Naive thymus-derived CD4-positive, alpha-beta T cell (primary cell): ENCODE measurements at places on chromosomes 3 and 15. TPM values are rescaled to one million over a fixed set of nuclear protein-coding genes. Genes with fewer than 3 reads are reported as not detected.

SLC12A8 gene
- total RNA-seq: 0.83 TPM

ABI3BP gene
- not detected for total RNA-seq

C3orf85 gene
- not detected for total RNA-seq

DNA sequence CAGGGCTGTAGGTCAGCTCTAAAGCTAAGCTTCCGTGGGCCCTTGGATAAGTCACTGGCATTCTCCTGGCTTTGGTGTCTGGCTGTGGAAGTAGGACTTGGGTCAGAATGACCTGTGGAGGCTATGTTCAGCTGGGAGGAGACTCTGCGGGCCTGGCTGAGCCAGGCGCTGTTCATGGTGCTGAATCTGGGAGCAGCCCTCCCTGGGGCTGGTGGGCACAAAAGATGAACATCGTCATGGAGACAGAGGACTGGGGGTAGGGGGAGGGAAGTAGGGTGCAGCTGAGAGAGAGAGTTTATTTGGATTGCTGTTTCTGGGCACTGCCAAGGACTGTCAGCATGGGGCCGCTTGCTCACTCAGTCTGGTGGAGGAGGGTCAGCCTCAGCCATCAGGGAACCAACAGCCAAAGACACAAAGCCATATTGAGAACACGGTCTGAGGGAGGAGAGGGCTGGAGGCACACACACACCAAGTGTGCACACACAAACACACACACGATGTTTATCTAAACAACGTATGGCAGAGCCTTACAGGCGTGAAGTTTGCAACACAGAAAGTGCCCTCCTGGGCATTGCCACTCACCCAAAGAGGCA, 120.7 kb upstream of the LINGO1 start:
- no peak overlapping the region for H3K27ac ChIP-seq
- H3K4me1 ChIP-seq: no peaks in the 10 kb centered on the region
- no peaks in the 10 kb centered on the region for H3K36me3 ChIP-seq
- H3K4me3 ChIP-seq: no peak overlapping the region

DNA sequence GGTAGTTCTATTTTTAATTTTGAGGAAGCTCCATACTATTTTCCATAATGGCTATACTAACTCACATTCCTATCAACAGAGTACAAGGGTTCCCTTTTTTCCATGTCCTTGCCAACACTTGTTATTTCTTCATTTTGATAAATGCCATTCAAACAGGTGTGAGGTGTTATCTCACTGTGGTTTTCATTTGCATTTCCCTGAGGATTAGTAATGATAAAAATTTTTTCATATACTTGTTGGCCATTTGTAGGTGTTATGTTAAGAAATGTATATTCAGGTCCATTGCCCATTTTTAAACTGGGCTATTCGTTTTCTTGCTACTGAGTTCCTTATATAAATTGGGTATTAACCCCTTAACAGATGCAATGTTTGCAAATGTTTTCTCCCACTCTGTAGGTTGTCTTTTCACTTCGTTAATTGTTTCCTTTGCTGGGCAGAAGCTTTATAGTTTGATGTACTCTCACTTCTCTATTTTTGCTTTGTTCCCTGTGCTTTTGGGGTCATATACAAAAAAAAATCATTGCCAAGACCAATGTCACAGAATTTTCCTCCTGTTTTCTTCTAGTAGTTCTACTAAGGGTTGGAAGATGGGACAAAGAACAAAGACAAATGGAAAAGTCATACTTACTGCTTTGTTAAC, 11.0 kb upstream of the VPS39 start:
- no peaks in the 10 kb centered on the region for H3K4me1 ChIP-seq
- H3K4me3 ChIP-seq: no peak overlapping the region
- no peaks in the 10 kb centered on the region for H3K27me3 ChIP-seq
- H3K36me3 ChIP-seq: peaks cover 56% of the 10 kb centered on the region
- no peak overlapping the region for H3K27ac ChIP-seq
- no peak for DNase-seq

- DNase-seq: no peak
- H3K27me3 ChIP-seq: no peaks in the 10 kb centered on the region
- no peaks in the 10 kb centered on the region for H3K4me1 ChIP-seq
- H3K4me3 ChIP-seq: no peak overlapping the region
- no peaks in the 10 kb centered on the region for H3K36me3 ChIP-seq
These were observed 147.2 kb upstream of the TPM1 start for GRCh38 chr15:62895139-62895866.

GRCh38 chr15:89308236-89308635, 26.4 kb downstream of the POLG start:
- H3K27me3 ChIP-seq: no peaks in the 10 kb centered on the region
- no peak overlapping the region for H3K4me3 ChIP-seq
- no peaks in the 10 kb centered on the region for H3K36me3 ChIP-seq
- DNase-seq: no peak
- no peaks in the 10 kb centered on the region for H3K4me1 ChIP-seq

GRCh38 chr3:155556531-155556930, 188.3 kb downstream of the PLCH1 start:
- DNase-seq: no peak
- H3K4me3 ChIP-seq: no peak overlapping the region
- H3K4me1 ChIP-seq: peaks cover 11% of the 10 kb centered on the region
- no peak overlapping the region for H3K27ac ChIP-seq

GRCh38 chr15:41603941-41604911, 45.2 kb downstream of the TYRO3 start:
- peak; percentile 21 for DNase-seq
- H3K27ac ChIP-seq: no peak overlapping the region
- H3K27me3 ChIP-seq: no peaks in the 10 kb centered on the region
- H3K4me1 ChIP-seq: peaks cover 5% of the 10 kb centered on the region
- H3K36me3 ChIP-seq: no peaks in the 10 kb centered on the region
- H3K4me3 ChIP-seq: no peak overlapping the region

DNA sequence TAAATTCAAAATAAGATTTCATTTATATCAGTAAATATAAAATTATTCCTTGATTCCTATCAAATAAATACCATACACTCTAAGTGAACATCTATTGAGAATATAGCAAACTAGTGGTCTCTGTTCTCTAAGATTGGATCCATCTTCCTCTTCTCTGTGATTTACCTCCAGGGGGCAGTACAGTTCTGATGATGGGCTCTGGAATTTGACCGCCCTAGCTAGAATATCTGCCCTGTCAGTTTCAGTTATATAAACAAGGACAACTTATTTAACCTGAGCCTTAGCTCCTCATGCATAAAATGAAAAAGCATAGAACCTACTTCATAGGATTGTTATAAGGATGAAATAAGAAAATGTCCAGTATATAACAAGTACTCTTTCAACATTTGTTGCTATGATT, 171.1 kb upstream of the CCDC54 start:
- H3K4me3 ChIP-seq: no peak overlapping the region
- no peaks in the 10 kb centered on the region for H3K36me3 ChIP-seq

DNA sequence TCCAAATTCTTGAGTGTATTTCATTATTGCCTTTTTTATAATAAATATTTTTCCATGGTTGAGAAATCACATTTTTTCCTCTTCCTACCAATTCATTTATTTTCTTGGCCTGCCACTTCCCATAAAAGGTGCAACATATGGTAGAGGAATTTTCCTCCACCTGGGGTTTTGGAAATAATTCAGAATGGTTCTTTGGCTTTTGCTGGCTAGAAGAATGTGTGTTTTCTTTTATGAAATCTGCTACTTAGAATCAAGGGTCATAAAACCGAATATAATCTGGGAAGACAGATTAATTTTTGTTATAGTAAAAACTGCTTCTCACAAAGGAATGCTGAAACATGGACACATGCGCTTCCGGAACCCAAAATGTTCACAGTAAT, 54.0 kb upstream of the POMGNT2 start:
- no peaks in the 10 kb centered on the region for H3K27me3 ChIP-seq
- no peak overlapping the region for H3K27ac ChIP-seq
- no peaks in the 10 kb centered on the region for H3K36me3 ChIP-seq
- peaks cover 34% of the 10 kb centered on the region for H3K4me1 ChIP-seq
- H3K4me3 ChIP-seq: no peak overlapping the region
- no peak for DNase-seq

GRCh38 chr3:116886202-116886893, 176.8 kb downstream of the TUSC7 start:
- DNase-seq: no peak
- H3K27me3 ChIP-seq: no peaks in the 10 kb centered on the region
- no peaks in the 10 kb centered on the region for H3K36me3 ChIP-seq
- no peaks in the 10 kb centered on the region for H3K4me1 ChIP-seq
- no peak overlapping the region for H3K27ac ChIP-seq
- H3K4me3 ChIP-seq: no peak overlapping the region

- H3K4me1 ChIP-seq: peaks cover 62% of the 10 kb centered on the region
- H3K27me3 ChIP-seq: no peaks in the 10 kb centered on the region
- H3K36me3 ChIP-seq: no peaks in the 10 kb centered on the region
- H3K27ac ChIP-seq: no peak overlapping the region
- DNase-seq: peak; percentile 26
These were observed 32.3 kb upstream of the CYP11A1 start for GRCh38 chr15:74399511-74400312.
